Stimulated activated CD8-positive, alpha-beta memory T cell treated with anti-CD3 and anti-CD28 coated beads, Interleukin-4, amount 100 ng/mL, for 1 hour (primary cell): ENCODE measurements at places on chromosomes 12 and 14.
A peak's percentile ranks its signal among the peaks of the same experiment; 100 is the strongest.

DNA sequence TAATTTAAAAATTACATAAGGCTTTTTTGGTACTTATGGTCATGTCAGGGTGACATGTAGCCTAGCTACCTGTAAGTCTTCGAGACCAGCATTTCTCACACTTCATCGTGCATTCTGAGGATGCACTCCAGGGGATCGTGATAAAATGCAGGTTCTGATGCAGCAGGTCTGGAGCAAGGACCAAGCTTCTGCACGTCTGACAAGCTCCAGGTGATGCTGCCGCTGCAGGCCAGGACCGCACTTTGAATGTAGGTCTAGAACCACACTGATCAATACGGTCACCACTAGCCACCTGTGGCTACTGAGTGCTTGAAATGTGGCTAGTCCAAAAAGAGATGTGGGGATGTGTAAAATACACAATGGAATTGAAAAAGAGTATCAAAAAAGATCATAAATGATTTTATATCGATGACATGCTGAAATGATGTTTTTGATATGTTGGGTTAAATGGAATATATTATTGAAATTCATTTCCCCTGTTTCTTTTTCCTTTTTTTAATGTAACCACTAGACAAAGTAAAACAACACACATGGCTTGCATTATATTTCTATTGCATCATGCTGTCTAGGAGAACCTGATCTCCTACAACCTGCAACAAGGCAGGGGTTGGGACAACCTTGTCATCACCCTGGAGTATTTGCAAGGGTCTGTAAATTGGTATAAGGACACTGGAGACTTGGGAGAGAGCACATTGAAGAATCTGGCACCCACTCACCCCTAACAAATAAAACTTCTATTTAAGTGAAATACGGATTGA, 142.4 kb downstream of the DPF3 start:
- no peak for DNase-seq

DNA sequence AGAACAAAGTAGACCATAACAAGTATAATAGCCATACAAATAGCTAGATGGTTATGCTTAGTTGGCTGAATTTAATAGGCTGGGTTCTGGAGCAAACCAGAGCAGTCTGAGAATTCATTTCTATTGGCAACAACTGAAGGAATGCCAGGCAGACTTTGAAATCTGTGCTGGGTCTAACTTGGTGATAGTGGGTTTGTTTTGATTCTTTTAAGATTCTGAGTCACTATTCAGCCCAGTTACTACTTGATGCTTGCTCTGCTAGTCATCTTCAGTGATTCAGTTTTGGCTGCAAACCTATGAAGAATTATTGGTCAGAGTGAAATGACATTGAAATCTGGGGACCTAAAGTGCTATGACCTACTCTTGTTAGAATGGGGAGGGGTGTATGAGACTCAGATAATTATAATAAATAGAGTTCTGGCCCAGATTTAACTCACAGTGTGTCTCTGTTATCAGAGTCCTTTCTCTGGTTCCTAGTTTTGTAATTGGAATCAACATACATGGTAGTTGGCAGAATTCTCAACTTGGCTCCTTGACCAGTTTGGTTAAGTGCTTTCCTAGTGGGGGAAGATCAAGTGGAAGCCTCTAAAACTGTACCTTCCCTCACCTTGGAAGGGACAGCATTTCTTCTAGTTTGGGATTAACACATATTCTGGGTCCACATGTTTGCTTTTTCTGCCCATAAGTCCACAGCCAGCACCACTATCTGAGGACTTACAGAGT, 43.5 kb downstream of the MNAT1 start:
- no peak for DNase-seq

- DNase-seq = no peak
Observed at GRCh38 chr14:101132051-101132571, 228.6 kb upstream of the RTL1 start.

DNA sequence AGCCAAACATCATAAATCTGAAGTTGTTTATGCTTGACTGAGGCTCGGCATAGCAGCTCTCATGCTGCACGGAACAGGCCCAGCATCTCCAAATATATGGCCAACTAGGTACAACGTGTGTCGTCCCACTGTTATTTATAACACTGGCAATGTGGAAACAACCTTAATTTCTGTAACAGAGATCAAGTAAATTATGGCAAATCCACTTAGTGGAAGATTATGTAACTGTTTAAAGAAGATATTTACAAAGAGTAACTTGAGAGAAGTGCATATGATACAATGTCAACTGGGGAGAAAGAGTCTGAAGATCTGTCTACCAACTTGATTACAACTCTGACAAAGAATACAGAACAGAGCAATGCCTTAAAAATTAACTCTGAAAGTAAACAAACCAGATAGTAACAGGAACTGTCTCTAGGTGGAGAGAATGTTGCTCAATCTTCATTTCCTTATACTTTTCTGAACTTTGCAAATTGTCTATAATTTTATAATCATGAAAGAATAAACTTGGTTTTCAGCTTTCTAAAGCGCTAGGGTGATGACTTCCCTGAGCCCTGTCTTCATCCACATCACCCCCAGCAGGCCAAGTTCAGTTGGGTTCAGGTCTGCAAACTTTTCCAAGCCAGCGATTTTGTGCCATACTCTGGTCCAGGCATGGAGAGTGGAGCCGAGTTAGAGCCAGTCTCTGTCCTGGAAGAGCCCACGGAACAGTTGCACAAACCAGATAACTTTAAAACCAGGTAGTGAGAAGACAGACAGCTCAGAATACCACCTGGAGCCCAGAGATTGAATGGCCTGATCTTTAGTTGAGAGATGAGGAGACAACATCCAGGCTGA, 44.3 kb upstream of the BDKRB2 start:
- no peak for DNase-seq

GRCh38 chr14:88196925-88197324, 126.1 kb downstream of the KCNK10 start:
- DNase-seq = no peak

DNA sequence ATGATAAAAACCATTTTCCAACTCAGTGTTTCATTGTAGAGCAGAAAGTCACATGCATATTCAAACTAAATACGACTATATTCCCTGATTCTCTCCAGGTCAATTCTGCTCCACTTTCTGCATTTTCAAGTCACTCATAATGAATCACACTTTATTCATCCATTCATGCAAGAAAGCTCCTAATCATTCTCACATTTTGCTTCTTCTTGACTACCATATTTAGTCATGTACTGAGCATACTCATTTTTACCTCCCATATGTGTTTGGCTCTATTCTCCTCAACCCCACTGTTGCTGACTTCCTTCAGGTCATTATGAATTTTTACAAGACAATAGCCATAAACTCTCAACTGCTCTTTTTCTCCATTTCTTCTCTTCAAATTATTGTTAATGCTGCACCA, 43.4 kb upstream of the PIK3C2G start:
- DNase-seq = no peak

- DNase-seq = no peak
Observed at GRCh38 chr12:9118158-9118557, 2.4 kb upstream of the A2M start.

DNA sequence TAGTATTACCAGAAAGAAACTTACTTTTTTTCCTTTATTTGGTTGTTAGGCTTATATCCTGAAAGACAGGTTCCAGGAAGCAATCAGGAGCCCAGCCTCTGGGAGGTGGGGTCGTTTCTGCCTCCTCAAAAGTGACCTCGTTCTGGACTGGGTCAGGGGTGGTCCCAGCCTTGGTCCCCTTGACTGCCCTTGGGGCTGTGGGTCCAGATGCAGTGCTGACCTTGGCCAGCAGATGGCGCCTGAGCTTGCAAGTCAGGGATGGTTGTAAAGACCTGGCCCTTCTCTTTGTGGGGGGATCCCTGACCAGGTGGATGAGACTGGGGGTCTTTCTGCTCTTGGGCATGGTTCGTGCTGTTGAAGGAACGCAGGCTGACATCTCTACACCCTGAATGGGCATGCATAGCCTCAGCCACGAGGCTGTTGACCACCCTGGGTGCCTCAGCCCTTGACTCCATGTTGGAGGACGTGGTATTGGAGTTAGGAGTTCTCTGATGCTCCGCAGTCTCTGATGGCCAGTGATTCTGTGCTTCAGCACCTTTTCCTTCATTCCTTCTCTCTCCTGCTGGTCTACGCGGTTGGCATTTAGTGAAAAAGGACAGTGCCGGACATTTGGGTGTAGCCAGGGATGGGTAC, 62.4 kb downstream of the ADCK1 start:
- DNase-seq = peak; percentile 61

GRCh38 chr14:74333909-74334308, 14.4 kb upstream of the VRTN start:
- no peak for DNase-seq

DNA sequence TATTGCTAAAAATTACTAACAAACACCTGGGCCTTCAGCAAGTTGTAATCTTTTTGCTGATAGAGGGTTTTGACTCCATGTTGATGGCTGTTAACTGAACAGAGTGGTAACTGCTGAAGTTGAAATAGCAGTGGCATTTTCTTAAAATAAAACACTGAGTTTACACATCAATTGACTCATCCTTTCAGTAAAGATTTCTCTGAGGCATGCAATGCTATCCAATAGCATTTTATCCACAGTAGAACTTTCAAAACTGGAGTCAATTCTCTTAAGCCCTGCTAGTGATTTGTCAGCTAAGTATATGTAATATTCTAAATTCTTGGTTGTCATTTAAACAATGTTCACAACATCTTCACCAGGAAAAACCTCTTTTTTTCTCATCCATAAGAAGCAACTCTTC, 59.5 kb downstream of the CMAS start:
- DNase-seq = no peak

- no peak for DNase-seq
Observed at GRCh38 chr12:15919418-15919817, 8.3 kb downstream of the DERA start.

GRCh38 chr12:100225491-100225890, 24.9 kb downstream of the ACTR6 start:
- DNase-seq = no peak

DNA sequence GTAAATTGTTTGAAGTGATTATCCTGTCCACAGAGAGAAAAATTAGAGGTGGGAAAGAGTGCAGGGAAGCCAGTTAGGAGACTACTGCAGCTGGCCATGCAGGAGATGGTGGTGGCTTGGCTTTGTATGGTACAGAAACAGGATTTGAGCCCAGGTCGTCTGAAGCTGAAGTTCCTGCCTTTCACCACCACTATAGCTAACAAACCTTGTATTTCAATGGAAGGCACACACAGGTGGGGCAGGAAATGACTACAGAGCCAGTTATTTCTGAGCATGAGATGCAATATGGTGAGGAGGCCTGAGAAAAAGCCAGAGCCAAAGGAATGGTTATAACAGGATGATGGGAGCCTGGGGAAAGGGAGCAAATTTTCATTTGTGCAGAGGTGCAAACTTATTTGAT, 103.9 kb downstream of the BTG1 start:
- DNase-seq = no peak

GRCh38 chr12:62711631-62712241, 223.2 kb downstream of the PPM1H start:
- DNase-seq = no peak

DNA sequence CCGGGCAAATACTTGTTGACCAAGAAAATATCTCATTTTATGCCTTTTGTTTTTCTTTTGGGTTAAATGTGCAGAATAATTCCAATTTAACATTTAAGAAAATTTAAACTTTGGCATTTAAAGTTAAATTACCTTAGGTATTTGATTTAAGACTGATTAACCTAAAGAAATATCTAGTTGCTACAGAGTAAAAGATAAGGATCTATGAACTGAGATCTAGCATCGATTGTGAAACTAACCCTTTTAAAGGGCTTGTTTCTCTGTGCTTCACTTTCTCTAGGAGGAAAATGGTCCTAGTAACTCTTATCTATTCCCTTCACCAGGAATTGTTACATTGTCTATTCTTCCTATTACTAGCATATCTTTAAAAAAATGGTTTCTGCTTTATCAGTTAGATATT, 2.6 kb upstream of the TTC8 start:
- DNase-seq = no peak

- no peak for DNase-seq
Observed at GRCh38 chr14:75372260-75372659, 55.6 kb upstream of the JDP2 start.

GRCh38 chr14:104146651-104147345, 8.4 kb downstream of the KIF26A start:
- no peak for DNase-seq

GRCh38 chr14:65260786-65261185, 151.7 kb upstream of the FUT8 start:
- DNase-seq = no peak

- DNase-seq = no peak
Observed at GRCh38 chr14:33676891-33677290, 274.0 kb downstream of the EGLN3 start.

DNA sequence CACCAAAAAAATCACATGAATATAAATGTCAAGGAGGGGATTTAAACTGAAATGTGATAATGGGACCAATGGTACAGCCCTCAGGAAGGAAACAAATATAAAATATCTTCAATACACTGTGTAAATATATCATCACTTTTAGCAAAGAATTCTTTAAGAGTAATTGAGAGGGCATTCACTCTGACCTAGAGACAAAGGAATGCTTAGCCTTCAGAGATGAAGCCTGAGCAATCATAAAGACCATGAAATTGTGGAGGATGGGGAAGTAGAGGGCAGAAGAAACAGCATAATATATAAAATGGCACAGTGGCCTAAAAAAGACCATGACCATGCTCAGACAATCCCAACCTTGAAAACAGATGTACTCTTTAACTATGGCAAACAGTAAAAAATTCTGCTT, 20.4 kb downstream of the YAF2 start:
- DNase-seq = no peak

- no peak for DNase-seq
Observed at GRCh38 chr12:46084666-46085631, 94.6 kb upstream of the SCAF11 start.

- DNase-seq = no peak
Observed at GRCh38 chr12:81896771-81897170, 137.6 kb upstream of the PPFIA2 start.

DNA sequence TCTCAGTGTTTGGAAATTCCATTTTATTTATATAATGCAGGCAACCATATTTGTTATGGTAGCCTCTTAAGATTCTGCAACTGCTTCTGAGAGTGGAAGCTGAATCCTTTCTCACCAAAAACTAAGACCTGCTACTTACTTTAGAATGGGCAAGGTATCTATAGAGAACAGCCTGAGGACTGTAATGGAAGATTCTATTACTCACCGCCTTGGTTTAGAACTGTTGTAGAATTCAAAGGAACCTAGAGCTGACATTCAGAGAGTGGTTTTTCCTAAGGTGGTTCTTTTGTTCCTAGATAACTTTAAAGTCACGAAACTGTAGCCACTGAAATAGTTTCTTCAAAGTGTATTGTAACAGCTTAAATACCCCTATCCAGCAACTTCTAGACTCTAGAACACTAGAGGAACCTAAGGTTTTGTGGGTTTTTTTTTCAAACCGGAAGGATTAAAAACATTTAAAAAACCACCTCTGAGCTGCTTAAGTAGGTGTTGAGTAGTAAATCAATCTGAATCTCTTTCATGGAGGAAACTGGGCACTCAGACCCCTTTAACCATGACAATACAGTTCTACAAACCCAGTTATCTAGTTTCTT, 4.2 kb downstream of the TDP1 start:
- no peak for DNase-seq

GRCh38 chr14:100446572-100446971, 123.4 kb downstream of the SLC25A47 start:
- no peak for DNase-seq
